ENCODE measurements at places on chromosomes 11 and 22.

DNA sequence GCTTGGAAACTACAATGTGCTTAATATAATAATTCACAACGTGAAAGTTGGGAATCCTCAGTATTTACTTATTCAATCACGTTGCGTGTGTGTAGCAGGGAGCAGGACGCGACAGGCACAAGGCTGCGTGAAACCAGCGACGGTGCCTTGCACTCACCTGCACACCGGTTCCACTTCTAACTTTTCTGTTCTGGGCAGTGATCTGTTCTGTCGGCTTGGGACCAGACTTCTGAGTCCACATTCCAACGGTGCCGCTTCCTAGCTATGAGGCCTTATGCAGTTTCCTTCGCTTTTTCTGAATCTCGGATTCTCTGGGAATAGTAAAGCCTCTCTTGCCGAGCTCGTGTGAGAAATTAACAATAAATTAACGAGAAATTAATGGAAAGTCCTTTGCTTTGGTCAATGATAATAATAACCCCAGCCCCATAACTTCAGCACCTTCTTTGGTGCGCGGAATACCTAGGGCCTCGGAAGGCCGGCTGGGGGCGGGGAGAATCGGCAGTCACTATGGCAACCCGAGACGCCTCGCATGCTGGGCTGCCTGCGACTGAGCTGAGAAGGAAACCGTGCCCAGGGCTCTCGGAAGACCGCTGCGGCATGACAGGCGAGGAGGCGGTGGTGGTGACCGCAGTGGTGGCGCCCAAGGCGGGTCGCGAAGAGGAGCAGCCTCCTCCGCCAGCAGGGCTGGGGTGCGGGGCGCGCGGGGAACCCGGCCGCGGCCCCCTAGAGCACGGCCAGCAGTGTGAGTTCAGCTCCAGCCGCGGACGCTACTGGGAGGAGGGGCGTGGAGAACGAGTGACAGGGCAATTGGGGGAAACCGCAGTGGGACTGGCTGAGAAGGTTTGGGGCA, at the start of gene C11orf97:
TSS of gene C11orf97 (plus strand) at position 530 of the 850 bp plus-strand sequence. CDS start at position 598, 68 bp downstream.
- DNase-seq, result peak; percentile 71

DNA sequence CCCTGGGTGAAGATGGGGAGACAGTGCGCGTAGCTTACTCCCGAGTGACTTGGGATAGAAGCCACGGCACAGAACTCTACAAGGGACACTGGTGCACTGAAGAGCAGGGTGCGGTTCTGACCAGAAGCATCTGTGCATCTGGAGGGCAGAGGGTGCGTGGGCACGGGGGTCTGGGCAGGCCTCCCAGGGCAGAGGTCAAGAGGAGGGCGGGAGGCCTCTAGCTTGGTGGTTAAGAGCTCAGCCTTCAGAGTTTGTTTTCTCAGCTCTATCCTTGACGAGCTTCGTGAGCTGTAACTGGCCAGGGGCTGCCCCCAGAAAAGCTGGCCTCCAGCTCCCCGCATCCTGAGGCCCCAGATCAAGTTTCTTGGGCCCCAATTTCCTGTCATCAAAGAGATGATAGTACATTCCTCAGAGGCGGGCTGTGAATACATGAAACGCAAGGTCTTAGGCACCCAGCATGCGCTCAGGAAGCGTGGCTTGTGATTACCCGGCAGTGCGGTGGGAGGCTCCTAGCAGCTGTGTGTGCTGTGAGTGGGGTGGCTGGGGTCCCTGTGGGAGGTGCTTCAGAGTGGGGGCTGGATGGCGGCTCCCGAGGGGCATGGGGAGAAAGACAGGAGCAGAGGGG, 6.0 kb upstream of the BID start:
- no peak for DNase-seq

GRCh38 chr22:35555946-35556547, 15.4 kb downstream of the RASD2 start:
- DNase-seq, result no peak

DNA sequence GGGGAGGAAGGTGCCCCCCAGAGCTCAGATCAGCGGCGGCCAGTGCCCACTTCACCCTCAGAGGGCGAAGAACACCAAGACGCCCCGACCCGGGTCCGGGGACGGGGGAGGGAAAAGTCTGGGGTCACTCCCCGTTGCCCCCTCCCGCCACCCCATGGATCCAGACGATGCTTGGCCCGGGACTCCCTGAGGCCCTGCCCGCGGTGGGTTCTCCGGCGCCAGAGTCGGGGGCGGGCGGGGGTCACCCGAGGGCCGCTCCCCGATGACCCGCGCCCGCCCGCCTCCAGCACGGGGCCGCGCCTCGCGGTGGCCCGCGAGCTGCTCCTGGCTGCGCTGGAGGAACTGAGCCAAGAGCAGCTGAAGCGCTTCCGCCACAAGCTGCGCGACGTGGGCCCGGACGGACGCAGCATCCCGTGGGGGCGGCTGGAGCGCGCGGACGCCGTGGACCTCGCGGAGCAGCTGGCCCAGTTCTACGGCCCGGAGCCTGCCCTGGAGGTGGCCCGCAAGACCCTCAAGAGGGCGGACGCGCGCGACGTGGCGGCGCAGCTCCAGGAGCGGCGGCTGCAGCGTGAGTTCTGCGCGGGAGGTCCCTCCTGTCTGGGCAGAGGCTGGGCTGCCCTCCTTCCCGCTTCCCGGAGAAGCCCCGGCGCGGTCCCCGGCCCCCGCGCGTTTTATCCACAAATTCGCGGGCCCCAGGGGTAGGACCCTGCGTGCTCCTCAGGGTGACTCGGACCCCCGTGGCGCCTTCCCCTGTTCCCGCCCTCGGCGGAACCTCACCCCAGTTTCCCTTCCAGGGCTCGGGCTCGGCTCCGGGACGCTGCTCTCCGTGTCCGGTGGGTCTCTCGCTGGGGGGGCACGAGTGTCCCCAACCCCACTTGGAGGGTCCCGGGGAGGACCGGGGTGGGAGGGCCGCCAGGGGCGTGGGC, 1.1 kb downstream of the NLRP6 start:
- no peak for DNase-seq

DNA sequence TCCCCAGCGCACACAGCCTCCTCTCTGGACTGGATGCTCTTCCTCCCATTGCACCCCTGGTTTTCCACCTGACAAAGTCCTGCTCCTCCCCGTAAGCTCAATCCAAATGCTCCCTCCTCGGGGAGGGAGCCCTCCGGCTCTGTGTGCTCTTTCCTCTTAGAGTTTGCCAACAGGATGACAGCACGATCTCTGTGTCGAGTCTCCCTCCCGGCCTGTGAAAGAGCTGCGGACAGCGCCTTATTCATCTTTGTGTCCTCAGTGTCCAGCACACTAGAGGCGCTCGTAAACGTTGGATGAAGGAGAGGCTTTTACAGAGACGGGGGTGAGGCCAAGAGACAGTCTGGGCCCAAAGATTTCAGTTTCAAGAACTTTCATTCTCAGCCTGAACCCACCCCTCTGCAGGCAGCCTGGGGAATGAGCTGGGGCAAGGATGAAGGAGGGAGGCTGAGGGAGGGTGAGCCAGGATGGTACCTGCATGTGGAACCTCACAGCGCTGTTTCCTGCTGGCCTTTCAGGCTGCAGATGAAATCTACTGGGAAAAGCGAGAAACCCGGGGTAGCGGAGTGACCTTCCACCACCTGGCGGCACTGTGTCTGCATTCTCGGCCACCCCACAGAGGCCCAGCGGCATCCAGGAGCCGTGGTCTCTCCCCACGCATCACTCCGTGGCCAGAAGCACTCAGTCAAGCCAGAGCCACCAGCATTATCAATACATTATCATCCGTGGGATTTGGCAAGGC, 8.5 kb upstream of the TMPRSS4 start:
- no peak for DNase-seq

DNA sequence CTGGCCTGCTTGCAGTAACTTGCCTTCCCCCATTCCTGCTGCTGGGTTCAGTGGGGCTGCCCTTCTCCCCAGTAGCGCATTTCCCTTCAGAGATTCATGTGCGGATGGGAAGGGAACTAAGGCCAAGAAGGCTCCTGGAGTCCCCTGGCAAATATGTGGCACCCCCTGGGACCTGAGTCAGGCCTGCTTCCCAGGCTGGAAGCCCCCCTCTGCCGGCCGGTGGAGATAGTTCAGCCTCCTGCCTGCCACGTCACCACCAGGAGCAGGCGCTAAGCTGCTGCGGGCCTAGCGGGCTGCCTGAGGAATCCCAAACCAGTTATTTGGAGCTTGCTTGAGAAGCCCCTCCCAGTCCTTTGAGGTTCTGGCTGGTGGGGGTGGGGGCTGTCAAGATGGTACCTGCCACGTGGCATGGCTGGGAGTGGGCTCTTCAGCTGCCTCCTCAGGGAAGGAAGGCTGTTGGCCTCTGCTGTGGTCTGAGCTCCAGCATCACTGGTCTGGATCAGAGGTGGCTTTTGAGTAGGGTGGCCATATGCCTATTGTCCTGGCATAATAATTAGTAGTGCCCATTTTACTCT, 2.0 kb downstream of the SERPINH1 start:
- no peak for DNase-seq

DNA sequence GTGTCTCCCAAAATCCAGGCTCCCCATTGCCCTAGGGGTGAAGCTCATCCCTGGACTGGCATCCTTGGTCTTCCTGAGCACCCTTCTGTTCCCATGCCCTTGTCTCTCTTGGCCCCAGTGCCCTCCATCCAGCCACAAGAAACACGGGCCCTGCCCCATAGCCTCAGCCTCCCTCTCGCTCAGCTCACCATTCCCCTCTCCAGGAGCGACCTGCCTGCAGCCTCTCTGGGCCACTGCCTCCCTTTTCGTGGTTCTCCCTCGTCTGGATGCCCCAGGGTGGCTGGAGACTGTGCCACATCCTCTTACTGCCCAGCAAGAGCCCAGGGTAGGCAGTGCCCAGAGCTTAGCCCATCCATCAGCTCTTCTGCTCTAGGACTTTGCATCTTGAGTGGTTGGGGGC, 532.1 kb downstream of the TBC1D22A start:
- DNase-seq, result no peak

DNA sequence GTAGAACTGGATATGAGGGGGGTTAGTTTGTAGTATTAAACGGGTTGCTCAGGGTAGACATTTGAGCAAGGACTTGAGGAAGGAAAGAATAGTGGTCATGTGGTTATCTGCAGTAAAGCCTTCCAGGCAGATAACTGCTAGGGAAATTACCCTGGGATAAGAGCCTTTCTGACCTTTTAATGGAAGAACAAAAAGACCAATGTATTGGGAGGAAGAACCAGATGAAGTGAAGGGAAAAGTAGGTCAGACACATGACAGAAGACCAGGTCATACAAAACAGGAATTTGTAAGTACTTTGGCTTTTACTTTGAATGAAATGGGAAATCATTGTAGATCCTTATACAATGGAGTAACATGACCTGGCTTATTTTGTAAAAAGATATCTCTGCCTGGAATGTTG, 241.9 kb upstream of the CTSC start:
- DNase-seq, result no peak

DNA sequence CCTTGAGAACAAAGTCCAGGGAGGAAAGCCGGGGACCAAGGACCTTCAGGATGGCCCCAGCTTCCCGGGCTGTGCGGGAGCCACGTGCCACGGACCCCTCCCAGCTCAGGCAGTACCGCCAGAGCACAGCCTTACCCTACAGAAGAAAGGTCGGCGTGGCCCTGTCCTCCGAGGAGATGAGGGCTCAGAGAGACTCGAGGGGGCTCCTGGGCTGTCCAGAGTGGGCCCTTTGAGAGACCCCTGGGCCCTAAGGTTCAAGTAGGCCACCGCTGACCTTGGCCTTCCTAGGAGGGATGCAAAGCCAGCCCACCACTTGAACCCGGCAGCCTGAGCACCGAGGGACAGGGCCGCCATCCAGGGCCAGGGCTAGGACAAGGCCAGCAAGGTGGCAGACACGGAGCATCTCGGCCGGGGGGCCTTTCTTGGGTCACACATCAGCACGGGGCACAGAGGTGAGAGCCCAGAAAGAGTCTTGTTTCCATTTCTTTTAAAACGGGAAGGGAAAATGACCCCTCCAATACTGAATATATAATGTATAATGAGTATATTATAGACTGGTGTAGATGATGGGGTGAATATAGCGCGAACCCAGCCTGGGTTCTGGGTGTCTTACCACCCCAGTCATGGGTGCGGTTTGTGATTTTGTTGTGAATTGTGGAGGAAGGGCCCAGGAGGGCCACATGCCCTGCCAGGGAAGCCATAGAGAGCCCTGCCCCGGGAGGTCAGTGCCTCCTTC, 34.4 kb upstream of the PPARA start:
- DNase-seq, result no peak

DNA sequence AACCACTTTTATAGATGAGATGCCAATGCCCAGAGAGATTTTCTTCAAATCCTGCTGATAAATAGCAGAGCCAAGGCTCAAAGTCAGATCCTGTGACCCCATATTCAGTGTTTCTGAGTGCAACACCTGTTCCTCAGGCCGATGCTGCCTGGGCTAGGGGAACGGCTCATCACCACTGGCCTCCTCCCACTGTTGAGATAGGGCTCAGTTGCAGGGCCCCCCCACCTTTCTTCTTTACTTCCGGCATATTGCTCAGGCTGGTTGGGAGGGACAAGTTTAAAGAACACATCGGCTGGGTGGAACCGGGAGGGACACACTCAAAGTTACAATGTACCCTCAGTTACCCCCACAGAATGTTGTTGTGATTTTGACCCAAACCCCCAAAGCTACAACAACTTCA, 88.3 kb upstream of the CRTAM start:
- no peak for DNase-seq

- no peak for DNase-seq
Measured at GRCh38 chr11:72788241-72788640, 5.6 kb downstream of the STARD10 start.

- DNase-seq, result no peak
Measured at GRCh38 chr11:119422809-119423508, at the start of gene THY1. TSS of gene THY1 (minus strand) at chr11:119423172. CDS start at chr11:119420905, 2,267 bp downstream.

DNA sequence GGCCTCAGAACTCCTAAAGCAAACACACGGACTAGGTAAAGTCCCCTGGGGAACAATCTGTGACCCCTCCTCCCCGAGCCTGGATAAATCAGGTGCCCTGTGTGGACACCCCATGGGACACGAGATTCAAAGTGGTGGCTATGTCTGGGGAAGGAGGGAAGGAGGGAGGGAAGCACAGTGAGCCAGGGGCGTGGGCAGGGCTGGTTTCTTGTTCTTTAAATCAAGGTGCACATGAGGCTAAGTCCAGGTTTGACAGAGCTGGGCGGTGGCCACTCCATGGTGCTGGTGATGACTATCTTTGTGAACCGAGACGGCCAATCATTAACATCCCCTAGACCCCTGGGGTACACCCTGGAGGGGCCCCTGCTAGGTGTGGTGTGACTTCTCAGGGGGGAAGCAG, 20.3 kb upstream of the TH start:
- no peak for DNase-seq

DNA sequence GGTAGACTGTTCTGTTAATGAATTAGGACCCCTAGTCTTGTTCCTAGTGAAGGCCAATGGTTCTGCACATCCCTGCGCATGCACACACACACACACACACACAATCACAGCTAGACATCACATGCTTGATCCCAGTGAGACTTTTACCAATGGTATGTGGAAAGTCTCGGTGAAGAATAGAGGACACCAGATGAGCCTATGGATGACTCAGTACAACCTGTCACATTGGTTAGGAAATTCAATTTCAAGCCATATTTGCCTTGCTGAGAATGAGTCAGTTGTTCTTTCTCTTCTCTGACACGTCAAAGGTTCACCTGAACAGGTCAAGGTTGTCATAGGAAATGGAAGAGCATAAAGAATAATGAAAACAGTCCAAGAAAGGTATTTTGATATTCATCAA, 122.0 kb downstream of the SLC17A6 start:
- DNase-seq, result no peak

DNA sequence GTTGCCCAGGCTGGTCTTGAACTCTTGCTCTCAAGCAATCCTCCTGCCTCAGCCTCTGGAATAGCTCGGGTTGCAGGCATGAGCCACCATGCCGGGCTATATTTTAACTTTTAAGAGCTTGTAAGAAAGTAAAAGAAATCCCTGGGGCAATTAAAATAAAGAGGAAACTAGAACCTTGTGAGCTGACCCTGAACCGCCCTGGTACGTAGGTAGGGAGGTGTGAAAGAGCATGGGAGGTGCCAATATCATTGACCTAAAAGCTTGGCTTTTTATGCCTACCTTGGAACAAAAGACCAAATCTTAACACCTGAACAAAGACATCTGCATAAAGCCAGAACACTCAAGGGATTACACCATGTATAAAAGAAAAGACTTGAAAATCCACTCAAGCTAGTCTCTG, 595.1 kb downstream of the SOX6 start:
- DNase-seq, result peak; percentile 59

All from NCI-H1417 (cell line).